Lower lobe of right lung (tissue), 2 donors: ENCODE measurements at places on chromosomes 3 and 15.

DNA sequence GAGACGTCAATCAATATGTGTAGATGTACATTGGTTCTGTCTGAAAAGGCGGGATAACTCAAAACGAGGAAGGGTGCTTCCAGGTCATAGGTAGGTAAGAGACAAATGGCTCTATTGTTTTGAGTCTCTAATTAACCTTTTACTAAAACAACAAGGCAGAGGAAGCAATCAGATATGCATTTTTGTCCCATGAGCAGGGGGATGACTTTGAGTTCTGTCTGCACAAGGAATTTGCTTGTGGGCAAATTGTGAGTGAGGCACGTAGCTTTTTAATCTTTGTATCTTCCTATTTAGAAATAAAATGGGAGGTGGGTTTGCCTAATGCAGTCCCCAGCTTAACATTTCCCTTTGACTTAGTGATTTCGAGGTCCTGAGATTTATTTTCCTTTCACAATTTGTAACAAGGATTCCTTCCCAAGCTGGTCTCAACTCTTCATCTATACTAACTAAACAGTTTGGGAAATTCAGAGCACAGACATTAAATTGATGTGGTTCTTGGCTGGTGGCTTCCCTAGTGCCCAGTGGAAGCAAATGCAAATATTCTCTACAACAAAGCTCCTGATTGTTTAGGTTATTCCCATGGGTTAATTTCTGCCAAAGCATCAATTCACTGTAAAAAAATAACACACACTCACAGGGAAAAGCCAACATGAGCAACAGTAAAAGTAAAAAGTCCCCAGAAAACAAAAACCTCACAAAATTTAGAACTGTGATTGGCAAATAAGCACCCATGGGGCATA is 738.8 kb upstream of the SGO1 start:
- H3K4me3 ChIP-seq, result no peak overlapping the region
- no peaks in the 10 kb centered on the region for H3K36me3 ChIP-seq
- DNase-seq, result no peak
- no peak overlapping the region for H3K27ac ChIP-seq
- no peaks in the 10 kb centered on the region for H3K4me1 ChIP-seq

DNA sequence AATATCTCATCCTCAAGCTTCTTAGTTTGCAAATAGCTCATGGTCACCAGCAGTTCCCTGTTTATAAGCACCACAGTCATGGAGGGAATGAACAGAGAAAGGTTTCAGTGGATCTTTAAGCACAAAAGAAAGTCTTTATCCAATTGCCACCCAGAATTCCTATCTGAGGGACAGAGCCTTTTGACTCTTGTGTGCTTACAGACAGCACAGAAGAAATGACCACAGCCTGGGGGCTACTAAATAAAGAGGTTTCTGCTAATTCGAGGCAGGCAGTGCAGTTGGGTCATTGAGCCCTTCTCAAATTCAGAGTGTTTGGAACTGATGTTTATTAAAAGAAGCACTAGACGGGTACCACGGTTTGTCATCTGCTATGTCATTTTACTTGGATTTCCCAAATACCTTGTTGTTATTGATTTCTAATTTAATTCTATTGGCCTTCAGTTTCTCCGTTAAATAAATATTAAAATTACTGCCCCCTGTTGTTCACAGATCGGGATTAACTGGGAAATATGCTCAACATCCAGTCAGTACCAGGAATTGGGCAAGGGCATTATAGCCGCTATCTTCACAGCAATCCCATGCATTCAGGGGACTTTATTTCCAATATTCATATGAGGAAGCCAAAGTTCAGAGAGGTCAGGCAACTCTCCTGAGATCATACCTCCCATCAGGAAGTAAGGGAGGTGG is 3.6 kb downstream of the PRICKLE2 start:
- H3K27ac ChIP-seq, result no peak overlapping the region
- H3K27me3 ChIP-seq, result no peaks in the 10 kb centered on the region
- no peaks in the 10 kb centered on the region for H3K36me3 ChIP-seq
- H3K4me1 ChIP-seq, result peaks cover 74% of the 10 kb centered on the region
- DNase-seq, result no peak

DNA sequence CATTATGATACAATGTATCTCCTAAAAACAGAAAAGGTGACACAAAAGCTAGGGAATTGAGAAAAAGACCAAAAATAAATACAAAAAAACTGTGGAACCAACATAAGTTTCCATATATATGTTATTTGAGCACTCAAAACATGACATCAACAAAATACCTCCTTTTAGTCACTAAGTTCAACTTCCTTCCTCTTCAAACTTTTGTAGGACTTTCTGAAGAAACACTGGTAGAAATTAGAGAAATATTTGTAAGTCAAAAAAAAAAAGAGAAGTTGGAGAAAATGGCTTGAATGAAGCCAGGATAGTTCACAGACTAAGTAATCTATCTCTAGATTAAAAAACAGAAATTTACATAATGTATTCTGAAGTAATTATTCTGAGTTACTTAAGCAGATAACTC is 208.4 kb upstream of the ALCAM start:
- DNase-seq, result no peak
- H3K27ac ChIP-seq, result no peak overlapping the region
- no peaks in the 10 kb centered on the region for H3K27me3 ChIP-seq
- no peaks in the 10 kb centered on the region for H3K4me1 ChIP-seq
- H3K36me3 ChIP-seq, result no peaks in the 10 kb centered on the region
- H3K4me3 ChIP-seq, result no peak overlapping the region

- H3K4me1 ChIP-seq, result peaks cover 43% of the 10 kb centered on the region
- H3K36me3 ChIP-seq, result no peaks in the 10 kb centered on the region
- H3K27me3 ChIP-seq, result no peaks in the 10 kb centered on the region
These were observed 65.0 kb downstream of the WWTR1 start for GRCh38 chr3:149592758-149593240.

DNA sequence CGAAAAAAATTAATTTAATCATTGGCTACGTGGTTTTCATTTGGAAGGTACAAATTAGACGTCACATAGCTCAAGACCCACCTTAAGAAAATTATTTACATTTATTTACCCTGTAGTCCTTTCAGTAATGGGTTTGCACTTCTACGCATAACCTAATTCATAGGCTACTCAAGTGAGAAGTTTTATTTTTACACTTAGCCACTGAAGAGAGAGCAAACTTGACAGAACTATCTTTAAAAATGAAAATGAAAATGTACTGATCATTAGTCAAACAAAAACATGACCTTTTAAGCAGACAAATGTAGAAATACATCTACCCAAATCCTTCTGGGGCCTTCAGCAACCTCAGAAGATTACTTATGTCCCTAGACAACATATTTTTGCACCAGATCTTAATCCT is 269.4 kb upstream of the TTC14 start:
- H3K27me3 ChIP-seq, result no peaks in the 10 kb centered on the region
- no peaks in the 10 kb centered on the region for H3K36me3 ChIP-seq
- no peak overlapping the region for H3K27ac ChIP-seq
- no peak for DNase-seq
- H3K4me1 ChIP-seq, result no peaks in the 10 kb centered on the region

DNA sequence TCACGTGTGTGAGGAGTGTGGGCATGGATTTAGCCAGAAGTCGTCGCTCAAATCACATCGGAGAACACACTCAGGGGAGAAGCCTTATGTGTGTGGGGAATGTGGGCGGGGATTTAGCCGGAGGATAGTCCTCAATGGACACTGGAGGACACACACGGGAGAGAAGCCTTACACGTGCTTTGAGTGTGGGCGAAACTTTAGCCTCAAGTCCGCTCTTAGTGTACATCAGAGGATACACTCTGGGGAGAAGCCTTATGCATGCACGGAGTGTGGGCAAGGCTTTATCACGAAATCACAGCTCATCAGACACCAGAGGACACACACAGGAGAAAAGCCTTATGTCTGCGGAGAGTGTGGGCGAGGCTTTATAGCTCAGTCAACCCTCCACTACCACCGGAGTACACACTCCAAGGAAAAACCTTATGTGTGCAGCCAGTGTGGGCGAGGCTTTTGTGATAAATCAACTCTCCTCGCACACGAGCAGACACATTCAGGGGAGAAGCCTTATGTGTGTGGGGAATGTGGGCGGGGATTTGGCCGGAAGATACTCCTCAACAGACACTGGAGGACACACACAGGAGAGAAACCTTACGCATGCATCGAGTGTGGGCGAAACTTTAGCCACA is 28.1 kb downstream of the ZNF589 start:
- no peaks in the 10 kb centered on the region for H3K27me3 ChIP-seq
- H3K36me3 ChIP-seq, result peaks cover 45% of the 10 kb centered on the region
- H3K27ac ChIP-seq, result no peak overlapping the region
- DNase-seq, result no peak

DNA sequence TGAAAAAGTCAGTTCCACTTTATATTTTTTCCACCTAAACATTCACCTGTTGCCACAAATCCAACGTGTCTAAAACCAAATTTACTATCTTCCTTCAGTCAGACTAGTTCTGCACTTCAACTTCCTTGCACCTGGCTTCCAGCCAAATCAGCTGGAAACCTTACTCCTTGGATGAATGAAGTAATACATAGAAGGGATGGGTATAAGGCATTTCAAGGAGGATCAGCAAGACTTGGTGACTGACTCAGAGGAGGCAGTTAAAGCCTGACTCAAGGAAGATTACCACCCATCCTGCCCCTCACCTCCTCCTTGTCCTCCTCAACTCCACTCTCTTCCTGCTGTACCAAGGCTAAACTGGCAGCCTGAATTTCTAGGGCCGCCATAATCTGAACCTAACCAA is 37.1 kb downstream of the QTRT2 start:
- H3K27me3 ChIP-seq, result no peaks in the 10 kb centered on the region
- H3K4me1 ChIP-seq, result peaks cover 12% of the 10 kb centered on the region
- no peak for DNase-seq
- H3K27ac ChIP-seq, result no peak overlapping the region
- H3K36me3 ChIP-seq, result no peaks in the 10 kb centered on the region

DNA sequence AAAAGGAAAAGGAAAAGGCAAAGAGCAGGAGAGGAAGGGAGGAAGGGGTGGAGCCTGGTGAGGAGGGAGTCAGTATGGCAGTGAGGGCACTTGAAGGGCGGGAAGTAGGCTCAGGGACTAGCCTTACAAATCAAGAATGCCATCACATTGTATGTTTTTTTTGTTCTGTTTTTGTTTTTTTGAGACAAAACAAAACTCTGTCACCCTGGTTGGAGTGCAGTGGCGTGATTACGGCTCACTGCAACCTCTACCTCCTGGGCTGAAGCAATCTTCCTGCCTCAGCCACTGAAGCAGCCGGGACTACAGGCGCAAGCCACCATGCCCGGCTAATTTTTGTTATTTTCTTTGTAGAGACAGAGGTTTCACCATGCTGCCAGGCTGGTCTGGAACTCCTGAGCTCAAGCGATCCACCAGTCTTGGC is 10.5 kb upstream of the PIK3CB start:
- H3K27ac ChIP-seq, result no peak overlapping the region
- no peaks in the 10 kb centered on the region for H3K4me1 ChIP-seq
- no peak for DNase-seq
- no peak overlapping the region for H3K4me3 ChIP-seq
- no peaks in the 10 kb centered on the region for H3K27me3 ChIP-seq
